LHCN-M2 (cell line): ENCODE measurements at places on chromosomes 1 and 21. TPM values are rescaled to one million over a fixed set of nuclear protein-coding genes. Genes with fewer than 3 reads are reported as not detected.

Gene PHACTR4
- total RNA-seq = 12.6 and 19.7 TPM in 2 replicates

Gene LIPI
- total RNA-seq = not detected in 2 replicates

Gene ASCL5
- not detected in 2 replicates for total RNA-seq

Gene C4BPB
- not detected in 2 replicates for total RNA-seq

Gene ETV3L
- total RNA-seq = not detected in 2 replicates

Gene RBM34
- 84.4 and 103 TPM in 2 replicates for total RNA-seq

Gene ZNF695
- total RNA-seq = 4.1 and 5.8 TPM in 2 replicates

Gene OR2T27
- total RNA-seq = not detected in 2 replicates

Gene C1orf122
- 81.4 and 86.5 TPM in 2 replicates for total RNA-seq

Gene RORC
- total RNA-seq = not detected in 2 replicates

Gene SPATA45
- not detected in 2 replicates for total RNA-seq

Gene HSF2BP
- total RNA-seq = 2.4 and 2.6 TPM in 2 replicates

Gene ZBTB8OS
- 33.0 and 34.3 TPM in 2 replicates for total RNA-seq

Gene DIO1
- not detected in 2 replicates for total RNA-seq

Gene EPHA8
- not detected in 2 replicates for total RNA-seq

Gene C1orf94
- not detected in 2 replicates for total RNA-seq

Gene CAPN8
- total RNA-seq = not detected in 2 replicates

Gene DDR2
- 55.3 and 73.1 TPM in 2 replicates for total RNA-seq

Gene KCNH1
- total RNA-seq = 6.0 and 7.5 TPM in 2 replicates

Gene PADI2
- 0.38 and 0.86 TPM in 2 replicates for total RNA-seq

Gene ARHGEF10L
- total RNA-seq = 51.7 and 53.3 TPM in 2 replicates

Gene OR2AK2
- total RNA-seq = not detected in 2 replicates

Gene LCE1E
- not detected in 2 replicates for total RNA-seq

Gene TRIM67
- not detected in 2 replicates for total RNA-seq

Gene F13B
- total RNA-seq = not detected in 2 replicates

Gene IGFN1
- total RNA-seq = 0.26 and 0.34 TPM in 2 replicates

Gene ADAM30
- not detected in 2 replicates for total RNA-seq

Gene PLPP3
- 49.5 and 50.3 TPM in 2 replicates for total RNA-seq

Gene LCE1F
- total RNA-seq = not detected in 2 replicates

Gene KLHDC9
- total RNA-seq = 0.29 and 0.71 TPM in 2 replicates

Gene LZIC
- total RNA-seq = 32.8 and 36.8 TPM in 2 replicates

Gene GPBP1L1
- total RNA-seq = 110 and 116 TPM in 2 replicates

Gene MEX3A
- 4.9 and 5.8 TPM in 2 replicates for total RNA-seq

Gene ADSS2
- total RNA-seq = 42.8 and 47.4 TPM in 2 replicates

Gene GFI1
- 0.06 and 0.11 TPM in 2 replicates for total RNA-seq

Gene CITED4
- 1.8 and 2.1 TPM in 2 replicates for total RNA-seq
